Mammary microvascular endothelial cell (primary cell): ENCODE measurements at places on chromosomes 2 and 18. TPM values are rescaled to one million over a fixed set of nuclear protein-coding genes. Genes with fewer than 3 reads are reported as not detected.

The SPTBN1 gene
- total RNA-seq, result 261 and 276 TPM in 2 replicates

The CFAP65 gene
- total RNA-seq, result not detected in 2 replicates

The AQP12A gene
- total RNA-seq, result not detected in 2 replicates

The DNAH6 gene
- under 0.01 and 0.05 TPM in 2 replicates for total RNA-seq

The ZNF385B gene
- not detected in 2 replicates for total RNA-seq

The GAL3ST2 gene
- total RNA-seq, result not detected in 2 replicates

The SLC19A3 gene
- total RNA-seq, result not detected in 2 replicates

The ANKRD53 gene
- 0.73 and 0.79 TPM in 2 replicates for total RNA-seq

The TPGS2 gene
- total RNA-seq, result 242 and 266 TPM in 2 replicates

The TCF23 gene
- total RNA-seq, result not detected in 2 replicates

The CCNT2 gene
- total RNA-seq, result 10.4 TPM in 2 replicates

The IL36RN gene
- total RNA-seq, result not detected in 2 replicates

The SLC40A1 gene
- total RNA-seq, result 2.9 and 3.1 TPM in 2 replicates

The PDCD1 gene
- total RNA-seq, result not detected in 2 replicates

The ASXL3 gene
- total RNA-seq, result not detected in 2 replicates

The POTEJ gene
- total RNA-seq, result 0.07 TPM in 1 of 2 replicates, not detected in the other

The CROCC2 gene
- not detected in 2 replicates for total RNA-seq

The REEP1 gene
- 0.40 and 1.0 TPM in 2 replicates for total RNA-seq

The CIB4 gene
- total RNA-seq, result not detected in 2 replicates

The CHRND gene
- total RNA-seq, result not detected in 2 replicates

The CCT4 gene
- total RNA-seq, result 202 and 203 TPM in 2 replicates

The ALKAL2 gene
- not detected in 2 replicates for total RNA-seq

The ABCB11 gene
- total RNA-seq, result under 0.01 and 0.05 TPM in 2 replicates

The TTN gene
- 0.79 and 4.7 TPM in 2 replicates for total RNA-seq

The SOWAHC gene
- 3.6 and 5.3 TPM in 2 replicates for total RNA-seq

The SLC9A4 gene
- not detected in 2 replicates for total RNA-seq

The CDK15 gene
- 0.07 TPM in 1 of 2 replicates, not detected in the other for total RNA-seq

The LBX2 gene
- 2.5 and 4.3 TPM in 2 replicates for total RNA-seq

The PID1 gene
- total RNA-seq, result 0.20 and 0.53 TPM in 2 replicates

The ACTG2 gene
- 0.25 TPM in 1 of 2 replicates, not detected in the other for total RNA-seq

The HOXD4 gene
- 2.9 and 3.8 TPM in 2 replicates for total RNA-seq

The NCKAP5 gene
- 0.13 and 0.49 TPM in 2 replicates for total RNA-seq

The CYS1 gene
- 1.3 TPM in 1 of 2 replicates, not detected in the other for total RNA-seq

The ASB18 gene
- not detected in 2 replicates for total RNA-seq

The REG3A gene
- not detected in 2 replicates for total RNA-seq

The ST8SIA3 gene
- total RNA-seq, result not detected in 2 replicates

The ANKRD29 gene
- total RNA-seq, result 1.5 and 2.2 TPM in 2 replicates

The CD8B gene
- not detected in 2 replicates for total RNA-seq

The CAVIN2 gene
- total RNA-seq, result 235 and 249 TPM in 2 replicates

The TSHZ1 gene
- total RNA-seq, result 14.5 and 14.6 TPM in 2 replicates

The SLC16A14 gene
- total RNA-seq, result 0.60 and 1.5 TPM in 2 replicates

The HADHA gene
- 144 and 159 TPM in 2 replicates for total RNA-seq

The TNFRSF11A gene
- 3.6 and 6.2 TPM in 2 replicates for total RNA-seq

The RPL31 gene
- total RNA-seq, result 891 and 1,073 TPM in 2 replicates

The NAT8 gene
- total RNA-seq, result not detected in 2 replicates

The UGT1A8 gene
- total RNA-seq, result not detected in 2 replicates

The DCDC2C gene
- 0.60 TPM in 1 of 2 replicates, not detected in the other for total RNA-seq

The ERFE gene
- total RNA-seq, result 1.3 and 1.5 TPM in 2 replicates

The SLC9A2 gene
- 0.05 and 0.07 TPM in 2 replicates for total RNA-seq

The SCN7A gene
- not detected in 2 replicates for total RNA-seq

The NEU4 gene
- total RNA-seq, result not detected in 2 replicates

The HRH4 gene
- total RNA-seq, result not detected in 2 replicates
